ENCODE measurements at places on chromosomes 6 and 20.

GRCh38 chr6:42436825-42437224 lies 14.9 kb downstream of the TRERF1 start:
- DNase-seq = no peak

- DNase-seq = no peak
Observed at GRCh38 chr20:49707118-49707517, 6.6 kb downstream of the B4GALT5 start.

DNA sequence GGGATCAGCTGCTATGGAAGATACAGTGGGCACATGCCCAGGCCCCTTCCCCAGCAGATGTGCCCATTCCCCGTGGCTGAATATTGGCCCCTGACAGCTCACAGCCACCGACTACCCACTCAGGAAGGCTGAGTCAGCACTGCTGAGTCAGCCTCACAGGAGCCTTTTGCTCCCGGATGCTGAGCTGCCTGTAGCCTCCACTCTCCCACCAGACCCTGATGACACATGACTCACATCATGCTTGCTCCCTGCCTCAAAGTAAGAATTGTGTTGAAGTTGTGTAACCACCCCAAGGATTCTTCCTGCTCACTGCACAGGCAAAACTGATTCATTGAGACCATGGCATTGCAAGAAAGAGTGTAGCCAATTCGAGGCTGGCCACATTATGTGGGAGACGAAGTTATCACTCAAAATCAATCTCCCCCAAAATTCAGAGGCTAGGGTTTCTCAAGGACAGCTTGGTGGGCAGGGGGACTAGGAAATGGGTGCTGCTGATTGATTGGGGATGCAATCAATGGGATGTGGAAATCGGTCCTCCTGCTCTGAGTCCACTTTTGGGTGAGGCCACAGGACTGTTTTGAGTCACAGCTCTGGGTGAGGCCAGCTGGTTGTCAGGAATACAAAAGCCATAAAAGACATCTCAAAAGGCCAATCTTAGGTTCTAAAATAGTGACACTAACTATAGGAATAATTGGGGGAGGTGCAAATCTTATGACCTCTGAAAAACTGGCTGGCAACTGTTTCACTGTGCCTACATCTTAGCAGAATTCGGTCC lies 556.6 kb upstream of the CDH4 start:
- peak; percentile 69 for DNase-seq

DNA sequence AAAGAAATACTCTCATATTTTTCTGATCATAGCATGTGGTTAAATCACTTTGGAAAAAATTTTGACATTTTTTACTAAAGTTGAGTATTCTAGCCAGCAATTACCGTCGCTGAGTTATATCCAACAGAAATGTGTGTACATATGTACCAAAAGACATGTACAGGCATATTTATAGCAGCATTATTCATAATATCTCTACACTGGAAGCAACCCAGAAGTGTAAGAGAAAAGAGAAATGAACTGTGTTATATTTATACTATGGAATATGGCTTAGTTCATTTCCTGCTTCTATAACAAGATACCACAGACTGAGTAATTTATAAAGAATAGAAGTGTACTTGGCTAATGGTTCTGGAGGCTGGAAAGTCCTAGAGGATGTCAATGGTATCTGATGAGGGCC lies 474.0 kb upstream of the GJE1 start:
- no peak for DNase-seq

DNA sequence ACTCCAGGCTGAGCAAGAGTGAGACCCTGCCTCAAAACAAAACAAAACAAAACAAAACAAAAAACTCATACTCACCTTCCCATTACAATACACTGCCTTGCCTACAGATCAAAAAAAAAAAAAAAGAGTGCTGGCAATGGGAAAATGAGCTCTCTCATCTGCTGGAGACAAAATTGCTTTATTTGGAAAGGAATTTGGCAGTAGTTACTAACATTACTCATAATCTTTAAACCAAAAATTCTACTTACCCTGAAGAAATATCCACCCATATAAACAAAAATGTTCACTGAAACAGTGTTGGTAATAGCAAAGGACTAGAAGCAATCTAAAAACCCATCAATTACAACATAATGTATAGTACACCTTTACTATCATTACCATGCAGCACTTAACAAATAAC lies 120.4 kb downstream of the RNGTT start:
- peak; percentile 42 for DNase-seq

DNA sequence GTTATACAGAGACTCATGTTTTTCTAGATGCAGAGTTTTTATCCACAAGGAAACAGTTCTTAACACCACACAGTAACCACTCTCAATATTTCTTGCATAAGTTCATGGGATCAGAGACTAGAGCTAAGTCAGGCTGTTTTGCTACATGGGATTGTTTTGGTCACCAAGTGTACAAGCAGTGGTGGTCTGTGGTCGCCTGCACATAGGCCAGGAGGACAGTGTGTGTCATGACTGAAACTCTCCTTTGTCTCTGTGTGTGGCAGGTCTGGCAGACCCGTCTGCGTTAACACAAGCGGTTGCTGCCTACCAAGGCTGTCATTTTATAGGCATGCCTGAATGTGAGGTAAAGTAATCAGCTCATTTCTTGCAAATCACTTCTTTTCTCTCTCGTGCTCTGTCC lies 18.9 kb downstream of the WRNIP1 start:
- no peak for DNase-seq

DNA sequence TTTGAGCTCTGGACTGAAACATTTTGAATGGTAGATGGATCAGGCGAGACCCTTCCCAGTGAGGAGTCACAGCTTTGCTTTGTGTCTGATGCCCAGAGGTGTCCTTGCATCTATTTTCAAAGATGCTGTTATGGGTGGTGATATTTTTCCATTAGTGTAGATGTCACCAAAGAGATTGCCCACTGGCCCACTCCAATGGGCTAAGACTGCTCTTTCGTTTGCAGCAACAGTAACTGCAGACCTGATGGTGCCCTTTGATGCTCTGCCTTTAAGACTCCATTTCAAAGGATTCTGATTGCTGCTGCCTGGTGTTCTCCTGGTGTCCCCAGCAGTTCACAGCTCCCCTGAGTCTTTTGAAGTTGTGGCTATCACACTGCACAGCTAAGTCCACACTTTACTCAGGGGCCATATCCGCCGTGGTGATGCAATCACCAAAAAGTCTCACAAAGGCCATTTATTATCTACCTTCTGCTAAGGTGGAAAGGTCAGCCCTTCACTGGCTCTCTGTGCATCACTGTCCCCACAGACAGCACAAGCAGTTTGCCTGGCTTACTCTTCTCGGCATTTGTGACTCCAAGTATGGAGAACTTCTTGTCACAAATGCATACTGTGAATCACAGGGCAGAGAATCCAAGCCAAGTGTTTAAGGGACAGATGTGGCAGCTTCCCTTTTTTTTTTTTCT lies 56.4 kb downstream of the NOX3 start:
- DNase-seq = no peak

GRCh38 chr6:62446647-62447316 lies 160.8 kb upstream of the KHDRBS2 start:
- no peak for DNase-seq

GRCh38 chr6:3383525-3383924 lies 73.3 kb downstream of the SLC22A23 start:
- no peak for DNase-seq

GRCh38 chr20:46135856-46136633 lies 17.9 kb downstream of the CD40 start:
- no peak for DNase-seq

DNA sequence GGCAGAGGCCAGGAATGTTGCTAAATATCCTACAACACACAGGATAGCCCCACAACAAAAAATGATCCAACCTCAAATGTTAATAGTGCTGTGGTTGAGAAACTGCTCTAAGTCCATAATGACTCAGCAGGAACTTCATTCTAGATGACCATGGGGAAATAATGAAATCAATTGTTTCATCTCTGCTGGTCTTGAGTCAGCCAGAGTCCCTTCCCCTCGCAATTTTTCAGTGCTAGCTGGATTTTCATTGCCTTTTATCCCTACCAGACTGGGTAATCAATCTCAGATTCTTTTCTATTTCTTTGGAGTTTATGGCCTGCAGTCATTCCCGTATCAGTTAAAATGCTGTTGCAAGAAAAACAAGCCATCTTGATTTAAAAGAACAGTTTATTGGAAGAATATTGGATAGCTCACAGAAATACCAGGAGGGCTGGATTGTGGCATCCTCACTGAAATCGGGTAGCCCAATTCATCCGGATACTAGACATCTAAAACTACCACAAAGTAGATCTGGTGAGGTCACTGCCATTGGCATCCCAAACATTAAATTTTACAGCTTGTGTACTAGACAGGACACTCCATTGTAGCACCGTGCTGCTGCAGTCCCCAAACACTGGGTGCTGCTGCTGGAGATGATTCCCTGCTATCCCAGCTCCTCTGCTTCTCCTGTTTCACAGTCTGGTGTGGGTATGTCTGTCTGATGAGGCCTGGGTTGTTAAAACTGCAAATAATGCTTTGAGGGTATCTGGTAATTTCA lies 30.3 kb upstream of the POPDC3 start:
- no peak for DNase-seq

GRCh38 chr6:163333701-163334663 lies 80.5 kb upstream of the QKI start:
- no peak for DNase-seq
